RCC 7860 (cell line): ENCODE measurements at places on chromosomes 12 and 14.

- no peak for DNase-seq
Observed at GRCh38 chr14:64069634-64070359, 217.0 kb downstream of the SYNE2 start.

- no peak for DNase-seq
Observed at GRCh38 chr14:81473456-81474147, 60.1 kb downstream of the SEL1L start.

GRCh38 chr12:69105101-69105962 lies 134.0 kb upstream of the CPSF6 start:
- DNase-seq, result no peak

GRCh38 chr12:4506870-4507269 lies 31.8 kb upstream of the RAD51AP1 start:
- DNase-seq, result no peak

DNA sequence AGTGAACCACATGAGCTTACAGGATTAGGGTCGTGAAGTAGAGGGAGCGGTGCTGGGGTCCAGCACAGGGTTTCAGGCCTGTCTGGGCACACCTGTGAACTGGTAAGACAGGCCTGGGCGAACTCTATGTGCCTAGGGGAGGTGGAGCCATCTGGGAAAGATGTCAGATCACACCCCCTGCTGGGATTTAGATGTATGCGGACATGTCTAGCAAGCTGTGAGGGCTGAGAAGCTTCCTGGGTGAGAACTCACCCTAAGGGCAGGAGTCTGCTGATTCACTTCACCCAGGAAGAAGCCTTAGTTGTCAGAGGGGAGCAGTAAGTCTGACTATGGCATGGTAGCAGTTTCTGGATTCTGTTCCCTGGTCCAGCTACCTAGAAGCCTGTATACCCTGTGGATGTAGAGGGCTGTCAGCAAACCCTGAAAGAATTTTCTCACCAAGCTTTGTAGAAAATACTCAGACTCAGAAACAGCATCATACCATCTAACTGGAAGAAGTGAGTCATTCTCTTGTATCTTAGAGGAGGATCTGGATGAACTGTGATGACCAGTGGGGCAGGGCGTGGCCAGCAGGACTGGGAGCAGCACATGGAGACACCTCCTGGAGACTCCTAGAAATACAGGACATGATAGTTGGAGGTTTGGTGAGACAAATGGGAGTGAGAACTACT lies 11.2 kb upstream of the PYGL start:
- peak; percentile 92 for DNase-seq

GRCh38 chr12:58313091-58313855 lies 371.9 kb downstream of the ATP23 start:
- DNase-seq, result peak; percentile 50

DNA sequence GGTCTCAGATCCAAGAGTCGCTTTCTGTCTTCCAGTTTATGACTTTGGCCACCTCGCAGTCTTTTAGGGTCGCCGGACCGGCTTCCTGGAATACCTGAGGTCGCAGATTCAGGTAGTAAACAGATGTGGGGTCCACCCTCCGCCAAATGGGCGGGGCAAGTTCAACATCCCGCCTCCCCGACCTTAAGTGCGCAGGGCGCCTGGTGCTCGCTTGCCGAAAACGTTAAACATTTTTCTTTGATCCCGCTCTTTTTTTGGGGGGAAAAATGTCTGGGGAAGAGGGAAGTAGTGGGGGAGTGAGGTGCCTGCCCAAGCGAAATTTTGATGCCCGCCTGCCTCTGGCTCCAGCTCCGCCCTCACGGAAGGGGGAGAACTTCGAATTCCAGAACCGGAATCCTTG lies 73.9 kb upstream of the TBX5 start:
- no peak for DNase-seq

GRCh38 chr12:38402811-38403210 lies 86.2 kb downstream of the ALG10B start:
- no peak for DNase-seq

GRCh38 chr14:23478109-23478759 lies 8.7 kb downstream of the NGDN start:
- DNase-seq, result peak; percentile 8

DNA sequence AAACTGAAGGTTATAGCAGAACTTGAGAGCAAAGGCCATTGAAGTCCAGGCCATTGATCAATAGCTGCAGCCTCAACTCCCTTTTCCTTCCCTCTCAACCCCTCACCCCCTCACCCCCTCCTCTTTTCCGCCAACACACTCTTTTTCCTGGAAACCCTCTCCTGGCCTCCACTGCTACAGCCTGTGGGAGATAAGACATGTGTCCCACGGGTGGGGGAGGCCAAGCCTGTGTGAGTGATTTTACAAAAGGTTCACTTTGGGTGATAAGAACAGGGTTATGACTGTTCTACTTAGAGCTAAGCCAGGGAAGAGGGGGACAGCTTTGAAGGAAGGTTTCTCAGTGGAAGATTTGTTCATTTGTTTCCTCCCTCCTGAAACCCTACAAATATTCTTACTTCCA lies 9.2 kb upstream of the FGF23 start:
- DNase-seq, result no peak

DNA sequence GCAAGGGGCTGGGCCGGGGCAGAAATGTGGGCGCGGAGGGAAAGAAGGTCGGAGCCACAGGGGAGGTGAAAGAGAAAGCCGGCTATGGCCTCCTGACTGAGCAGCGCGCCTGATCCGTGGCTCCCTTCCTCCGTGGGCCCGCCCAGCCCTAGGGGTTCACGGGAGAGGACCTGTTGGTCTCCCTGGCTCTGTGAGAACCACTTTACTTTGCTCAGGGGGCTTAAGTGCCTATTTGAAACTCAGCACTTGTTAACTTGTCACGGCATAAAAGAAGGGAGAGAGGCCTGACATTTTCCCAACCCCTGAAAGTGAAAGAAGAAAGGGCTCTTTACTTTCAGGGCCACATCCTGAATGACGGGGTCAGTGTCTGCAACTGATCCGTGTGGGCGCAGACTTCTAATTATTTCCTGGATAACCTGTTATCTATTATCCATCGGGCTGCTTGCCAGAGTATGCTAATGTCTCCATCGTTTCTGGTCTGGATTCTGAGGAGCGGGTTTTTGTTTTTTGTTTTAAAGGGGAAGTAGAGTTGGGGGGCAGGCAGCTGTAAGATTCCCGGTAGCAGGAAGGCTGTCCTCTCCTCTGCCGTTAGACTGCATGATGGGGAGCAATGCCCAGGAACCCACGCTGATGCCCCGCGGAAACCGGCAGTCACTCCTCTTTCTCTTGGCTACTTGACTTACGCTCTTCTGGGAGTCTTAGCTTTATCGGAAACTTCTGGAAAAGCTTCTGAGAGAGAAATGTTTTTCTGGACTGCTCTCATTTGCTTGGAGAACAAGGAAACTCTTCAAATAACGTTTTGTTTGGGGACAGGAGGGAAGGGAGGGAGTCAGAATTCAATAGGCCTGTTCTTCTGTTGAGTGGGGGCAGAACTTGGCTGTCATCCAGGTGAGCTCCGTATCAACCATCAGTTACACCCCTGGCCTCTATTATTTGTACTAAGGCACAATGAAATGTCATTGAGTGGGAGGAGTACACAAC lies 127.7 kb upstream of the MAX start:
- no peak for DNase-seq
